ENCODE measurements at places on chromosomes 7 and 10. TPM values are rescaled to one million over a fixed set of nuclear protein-coding genes. Genes with fewer than 3 reads are reported as not detected.

The HMX2 gene
- not detected for total RNA-seq

The RNF148 gene
- total RNA-seq: 0.78 TPM

The BLNK gene
- total RNA-seq: not detected

The RET gene
- total RNA-seq: under 0.01 TPM

The C10orf62 gene
- not detected for total RNA-seq

The CC2D2B gene
- total RNA-seq: under 0.01 TPM

All from subcutaneous preadipocyte (primary cell).